Activated naive CD8-positive, alpha-beta T cell treated with anti-CD3 and anti-CD28 coated beads for 36 hours (primary cell): ENCODE measurements at places on chromosomes 3 and 15. TPM values are rescaled to one million over a fixed set of nuclear protein-coding genes. Genes with fewer than 3 reads are reported as not detected.

AHSG gene
- total RNA-seq, result not detected

AGTR1 gene
- not detected for total RNA-seq

DNA sequence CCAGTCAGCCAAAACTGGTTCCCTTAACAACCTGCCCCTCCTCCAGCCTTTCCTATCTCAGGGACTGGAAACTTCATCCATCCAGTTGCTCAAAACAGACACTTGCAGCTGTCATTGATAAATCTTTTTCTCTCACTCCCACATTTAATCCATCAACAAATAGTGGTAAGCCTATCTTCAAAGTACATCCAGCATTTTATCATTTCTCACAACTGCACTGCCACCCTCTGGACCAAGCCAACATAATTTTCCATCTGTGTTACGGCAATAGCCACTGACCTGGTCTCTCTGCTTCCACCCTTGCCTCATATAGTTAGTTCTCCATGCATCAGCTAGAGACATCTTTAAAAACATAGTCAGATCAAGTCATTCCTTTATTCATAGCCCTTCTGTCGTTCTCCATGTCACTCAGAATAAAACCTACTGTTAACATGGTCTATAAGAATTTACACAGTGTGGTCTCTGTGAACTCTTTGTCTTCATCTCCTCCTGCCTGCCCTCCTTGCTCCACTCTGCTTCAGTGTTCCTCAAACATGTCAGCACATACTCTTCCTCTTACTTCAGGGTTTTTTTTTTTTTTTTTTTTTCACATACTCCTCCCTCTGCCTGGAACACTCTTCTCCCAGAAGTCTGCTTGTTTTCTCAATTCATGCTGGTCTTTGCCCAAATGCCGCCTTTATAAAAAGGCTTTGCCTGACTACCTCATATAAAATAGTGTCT, 102.5 kb upstream of the COL6A5 start:
- no peak for DNase-seq

- no peak for DNase-seq
These were observed 472.8 kb downstream of the ZIC1 start for GRCh38 chr3:147881933-147882332.

GRCh38 chr3:115693868-115694267, 70.6 kb downstream of the GAP43 start:
- no peak for DNase-seq

- no peak for DNase-seq
These were observed 41.9 kb downstream of the FMN1 start for GRCh38 chr15:33152502-33153109.

- DNase-seq, result no peak
These were observed 6.1 kb downstream of the NGRN start for GRCh38 chr15:90271459-90272166.
